EH (cell line): ENCODE measurements at places on chromosomes 2 and 18.

DNA sequence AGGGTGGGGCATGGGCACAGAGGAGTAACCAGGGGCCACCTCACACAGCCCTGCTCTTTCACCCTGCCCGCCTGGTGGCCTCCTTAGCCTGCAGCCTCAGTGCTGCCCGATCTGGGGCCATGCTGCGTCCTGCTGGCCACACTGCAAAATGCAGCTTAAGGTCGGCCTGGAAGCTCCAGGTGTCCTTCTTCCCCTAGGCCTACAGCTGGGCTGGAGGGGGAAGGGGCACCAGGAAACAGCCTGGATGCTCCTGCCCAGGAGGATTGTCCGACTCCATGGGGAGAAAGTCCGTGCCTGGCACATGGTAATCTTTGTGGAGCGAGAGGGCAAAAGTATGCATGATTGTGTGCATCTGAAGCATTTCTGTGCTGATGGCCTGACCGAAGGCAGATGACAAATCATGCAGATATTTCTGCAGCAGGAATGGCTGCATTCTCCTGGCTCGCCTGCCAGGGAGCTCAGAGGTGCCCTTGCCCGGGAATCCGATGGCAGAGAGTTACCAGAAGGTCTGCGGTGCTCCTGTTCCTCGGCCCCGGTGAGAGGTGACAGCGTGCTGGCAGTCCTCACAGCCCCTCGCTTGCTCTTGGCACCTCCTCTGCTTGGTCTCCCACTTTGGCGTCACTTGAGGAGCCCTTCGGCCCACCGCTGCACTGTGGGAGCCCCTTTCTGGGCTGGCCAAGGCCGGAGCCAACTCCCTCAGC is 12.8 kb upstream of the ALPP start:
- peak; percentile 77 for DNase-seq

- peak; percentile 69 for DNase-seq
These were observed 201.8 kb downstream of the ZFP36L2 start for GRCh38 chr2:43024515-43025011.

GRCh38 chr2:88442473-88442872 is 10.0 kb downstream of the FOXI3 start:
- DNase-seq, result no peak

- no peak for DNase-seq
These were observed 5.6 kb downstream of the REV1 start for GRCh38 chr2:99484205-99484604.

GRCh38 chr2:182230561-182230960 is 196.3 kb downstream of the PDE1A start:
- peak; percentile 36 for DNase-seq

- no peak for DNase-seq
These were observed 112.2 kb upstream of the TACR1 start for GRCh38 chr2:75311521-75311920.

DNA sequence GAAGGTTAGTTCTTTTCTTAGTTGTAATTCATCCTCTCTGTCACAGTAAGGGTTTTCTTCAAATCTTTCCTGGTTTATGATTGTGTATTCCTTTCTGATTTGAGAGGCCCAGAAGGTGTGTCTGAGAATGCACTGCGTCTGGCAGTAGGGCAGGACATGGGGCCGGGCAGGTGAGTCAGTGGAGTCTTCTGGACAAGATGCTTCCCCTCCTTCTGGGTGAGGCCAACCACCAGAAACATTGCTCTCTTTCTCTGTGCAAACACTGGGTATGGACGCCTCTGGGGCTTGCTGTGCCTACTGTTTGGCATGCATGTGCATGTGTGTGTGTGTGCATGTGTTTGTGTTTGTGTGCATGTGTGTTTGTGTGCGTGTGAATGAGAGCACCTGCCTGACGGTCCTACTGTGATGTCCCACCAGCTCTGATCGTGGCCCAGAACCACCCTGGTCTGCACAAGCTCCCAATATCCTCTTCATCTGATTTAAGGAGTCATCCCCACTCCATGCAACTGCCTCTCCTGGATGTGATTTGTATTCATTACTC is 93.2 kb upstream of the DLX2 start:
- no peak for DNase-seq

GRCh38 chr18:12308386-12309100 is 502 bp downstream of the TUBB6 start:
- peak; percentile 90 for DNase-seq

DNA sequence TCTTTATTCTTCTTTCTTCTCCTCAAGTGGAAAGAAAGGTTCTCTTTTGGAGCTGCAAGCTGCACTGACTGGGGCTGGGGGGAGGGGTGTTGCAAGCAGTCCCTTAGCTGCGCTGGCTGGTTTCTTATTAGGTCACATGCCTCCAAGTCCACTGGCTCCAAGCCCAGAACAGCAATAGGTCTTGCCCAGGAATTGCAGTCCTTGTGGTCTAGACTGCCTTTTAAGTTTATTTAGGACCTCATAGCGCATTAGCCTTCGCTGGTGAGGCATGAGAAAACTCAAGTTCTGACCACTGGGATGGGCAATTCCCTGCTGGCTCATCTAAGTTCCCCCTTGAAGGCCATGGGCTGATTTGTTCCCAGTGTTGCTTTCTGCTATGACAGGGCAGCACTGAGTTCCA is 138.6 kb upstream of the SCN7A start:
- DNase-seq, result peak; percentile 95

DNA sequence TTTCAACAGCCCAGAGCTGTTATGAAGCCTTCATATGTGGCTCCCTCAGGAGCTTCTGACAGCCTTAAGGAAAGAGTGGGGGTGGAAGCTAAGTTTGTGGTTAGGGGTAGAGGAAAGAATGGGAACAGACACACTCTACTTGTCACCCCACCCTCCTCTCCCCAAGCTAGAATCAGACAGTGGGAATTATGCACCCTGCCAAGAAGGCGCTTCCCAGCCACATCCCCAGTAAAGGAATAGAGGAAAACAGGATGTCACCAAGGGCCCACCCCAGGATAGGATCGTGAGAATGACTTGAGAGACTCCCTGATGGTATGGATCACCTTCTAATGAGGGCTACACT is 32.4 kb upstream of the EML4 start:
- DNase-seq, result peak; percentile 46
